NCI-H2081 treated with DMSO at 0.1 percent for 48 hours (cell line): ENCODE measurements at places on chromosomes 12 and 14.

DNA sequence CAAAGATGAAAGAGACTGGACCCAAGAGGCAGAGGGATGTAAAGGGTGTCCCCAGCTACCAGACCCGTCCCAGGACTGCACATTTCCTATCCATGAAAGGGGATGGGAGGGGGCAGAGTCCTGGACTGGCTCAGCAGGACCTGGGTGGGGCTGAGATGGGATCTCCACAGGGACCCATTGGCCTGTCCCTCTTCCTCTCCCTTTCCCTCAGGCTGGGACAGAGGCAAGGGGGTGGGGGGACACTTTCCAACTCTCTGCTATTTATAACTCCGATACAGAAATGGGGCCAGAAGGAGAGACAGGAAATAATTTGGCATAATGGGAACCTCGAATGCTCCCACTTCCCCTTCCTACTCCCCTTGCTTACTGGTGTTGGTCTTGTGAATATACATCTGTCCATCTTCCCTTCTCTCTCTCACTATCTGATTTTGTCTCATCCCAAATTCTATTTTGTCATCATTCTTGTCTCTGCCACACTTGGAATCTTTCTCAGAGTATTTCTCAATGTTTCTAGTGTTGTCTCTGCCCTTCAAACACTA lies 1.1 kb upstream of the ITGA7 start:
- DNase-seq: no peak

DNA sequence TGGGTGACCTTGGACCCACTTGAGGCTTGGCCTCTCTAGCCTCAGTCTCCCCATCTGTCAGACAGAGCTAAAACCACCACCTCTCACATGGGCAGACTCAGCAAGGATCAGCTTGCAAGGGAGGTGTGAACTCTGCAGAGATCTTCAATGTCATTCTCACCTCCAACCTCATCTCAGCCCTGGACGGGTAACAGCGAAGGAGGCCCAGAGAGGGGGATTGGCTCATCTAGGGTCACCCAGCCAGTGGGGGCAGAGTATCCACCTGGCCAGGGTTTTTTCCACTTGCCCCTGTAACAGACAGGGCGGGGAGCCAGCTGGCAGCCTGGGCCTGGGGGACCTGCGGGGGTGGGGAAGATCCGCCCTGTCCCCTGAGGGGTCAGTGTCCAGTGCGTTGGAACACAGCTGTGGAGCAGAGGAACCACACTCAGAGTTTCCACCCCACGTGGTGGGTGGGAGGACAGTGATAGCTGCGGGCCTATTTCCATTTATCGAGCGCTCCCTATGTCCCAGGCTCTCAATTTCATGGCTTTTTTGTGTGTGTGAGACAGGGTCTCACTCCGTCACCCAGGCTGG lies 27.4 kb downstream of the DTX1 start:
- DNase-seq: no peak

DNA sequence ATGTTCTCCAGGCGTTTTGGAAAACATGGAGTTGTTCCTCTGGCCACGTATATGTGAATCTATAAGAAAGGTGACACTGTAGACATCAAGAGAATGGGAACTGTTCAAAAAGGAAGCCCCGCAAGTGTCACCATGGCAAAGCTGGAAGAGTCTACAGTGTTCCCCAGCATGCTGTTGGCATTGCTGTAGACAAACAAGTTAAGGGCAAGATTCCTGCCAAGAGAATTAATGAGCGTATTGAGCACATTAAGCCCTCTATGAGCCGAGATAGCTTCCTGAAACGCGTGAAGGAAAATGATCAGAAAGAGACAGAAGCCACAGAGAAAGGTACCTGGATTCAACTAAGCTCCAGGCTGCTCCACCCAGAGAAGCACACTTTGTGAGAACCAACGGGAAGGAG lies 92.5 kb upstream of the EIF5 start:
- DNase-seq: no peak

GRCh38 chr14:68788275-68788995 lies 4.4 kb downstream of the ZFP36L1 start:
- no peak for DNase-seq

GRCh38 chr14:39880106-39880695 lies 448.0 kb upstream of the FBXO33 start:
- no peak for DNase-seq

- DNase-seq: no peak
Measured at GRCh38 chr14:74478996-74479635, 14.0 kb downstream of the NPC2 start.

DNA sequence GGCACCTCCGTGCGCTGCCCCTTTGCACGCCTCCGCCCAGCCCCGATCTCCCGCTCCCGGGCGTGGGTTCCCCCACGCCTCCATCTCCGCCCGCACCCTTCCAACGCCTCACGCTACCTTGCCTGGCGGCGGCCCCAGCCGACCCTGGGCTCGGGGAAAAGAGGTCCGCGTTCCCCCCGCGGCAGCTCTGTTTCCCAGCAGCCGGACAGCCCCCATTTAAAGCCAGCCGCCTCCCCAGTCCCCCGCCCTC lies at the start of gene PRIMA1:
Gene PRIMA1 (minus strand): TSS at position 193 of the 250 bp plus-strand sequence. CDS start 767 bp downstream, outside the sequence.
- no peak for DNase-seq
